ENCODE measurements at places on chromosomes 12 and 14. TPM values are rescaled to one million over a fixed set of nuclear protein-coding genes. Genes with fewer than 3 reads are reported as not detected.

The ZFYVE26 gene
- 15.5 TPM for total RNA-seq

The RIMKLB gene
- total RNA-seq, result 9.7 TPM

The RHEBL1 gene
- 0.32 TPM for total RNA-seq

The CNOT2 gene
- 36.9 TPM for total RNA-seq

- DNase-seq, result peak; percentile 79
Measured at GRCh38 chr12:112116232-112117060, 7.9 kb upstream of the NAA25 start.

GRCh38 chr14:26820138-26820537 is 222.3 kb upstream of the NOVA1 start:
- DNase-seq, result no peak

DNA sequence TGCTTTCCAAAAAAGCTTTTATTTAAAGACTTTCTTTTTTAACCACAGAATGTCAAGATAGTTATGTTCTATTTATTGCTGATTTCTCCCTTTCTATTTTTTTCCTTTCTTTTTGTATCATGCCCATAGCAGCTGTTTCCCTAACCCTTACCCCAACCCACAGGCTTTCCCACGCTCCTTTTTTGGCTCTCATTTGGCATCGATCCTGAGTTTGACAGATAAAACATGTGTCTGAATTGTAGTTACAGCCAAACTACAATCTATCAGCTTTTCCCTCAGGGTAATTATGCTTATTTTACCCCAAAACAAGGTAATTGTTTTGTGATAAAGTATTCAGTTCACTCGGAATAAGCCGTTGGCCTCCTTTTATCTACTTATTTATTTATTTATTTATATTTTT is 46.7 kb downstream of the PDE3A start:
- DNase-seq, result no peak

- DNase-seq, result peak; percentile 89
Measured at GRCh38 chr12:51424662-51425539, at the start of gene SLC4A8. SLC4A8 (plus strand) TSS chr12:51424831; CDS start chr12:51424988, 157 bp downstream.

DNA sequence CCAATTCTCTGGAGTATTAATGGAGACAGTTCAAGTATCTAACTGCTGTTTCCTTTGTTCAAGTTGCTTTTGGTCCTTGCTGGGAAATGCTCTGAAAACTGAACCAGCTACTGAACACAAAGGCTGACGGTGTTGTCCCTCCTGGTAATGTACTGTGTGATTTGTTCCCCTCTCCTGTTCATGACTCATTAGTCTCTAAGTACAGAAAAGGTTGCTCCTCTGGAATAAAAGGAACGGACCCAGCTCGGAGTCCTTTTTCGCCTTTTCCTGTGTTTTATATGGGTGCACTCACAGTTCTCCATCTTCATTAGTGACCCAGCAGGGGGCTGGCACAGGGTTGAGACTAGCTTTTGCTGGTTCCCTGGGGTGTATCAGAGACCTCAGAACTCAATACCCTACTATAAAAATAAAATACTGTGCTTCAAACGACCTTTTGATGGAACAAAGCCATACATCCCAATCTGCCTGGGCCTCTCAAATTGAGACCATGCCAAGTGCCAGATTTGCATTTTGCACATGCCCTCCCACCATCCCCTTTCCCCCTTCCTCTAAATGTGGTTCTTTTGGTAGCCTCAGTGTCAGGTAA is 269.7 kb downstream of the RAD51B start:
- DNase-seq, result no peak

- no peak for DNase-seq
Measured at GRCh38 chr12:88371416-88372183, 208.7 kb downstream of the KITLG start.

DNA sequence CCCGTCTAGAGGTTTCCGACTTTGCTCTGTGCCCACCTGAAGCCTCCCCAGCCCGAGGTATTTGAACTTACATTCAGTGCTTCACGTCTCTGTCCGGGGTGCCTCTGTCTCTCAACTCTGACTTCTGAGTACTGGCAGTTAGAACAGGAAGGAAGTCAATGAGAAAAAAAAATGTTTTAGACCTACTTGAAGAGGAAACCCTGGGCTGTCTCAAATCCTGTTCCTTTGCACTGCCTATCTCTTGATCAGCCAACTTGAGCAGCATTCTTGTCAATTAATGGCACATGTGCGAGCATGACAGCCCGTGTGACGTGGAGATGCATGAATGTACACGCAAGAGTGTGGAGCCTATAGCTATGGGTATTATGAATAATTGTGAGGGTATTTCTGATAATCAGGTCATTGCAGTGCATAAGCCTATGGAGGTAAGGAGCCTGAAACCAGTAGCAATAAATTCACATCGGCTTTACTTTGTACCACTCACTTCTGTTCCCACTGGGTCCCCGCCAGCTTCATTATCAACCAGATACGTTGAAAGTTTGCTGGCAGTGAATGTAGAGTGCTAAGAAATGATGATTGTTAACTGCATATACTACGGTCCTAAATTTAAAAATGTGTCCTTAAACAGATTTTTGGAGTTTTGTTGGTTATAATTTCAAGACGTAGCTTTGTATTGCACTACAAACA is at the start of gene ARHGDIB:
TSS of gene ARHGDIB (minus strand) at position 136 of the 687 bp plus-strand sequence. CDS start 10,889 bp downstream, outside the sequence.
- DNase-seq, result peak; percentile 47

DNA sequence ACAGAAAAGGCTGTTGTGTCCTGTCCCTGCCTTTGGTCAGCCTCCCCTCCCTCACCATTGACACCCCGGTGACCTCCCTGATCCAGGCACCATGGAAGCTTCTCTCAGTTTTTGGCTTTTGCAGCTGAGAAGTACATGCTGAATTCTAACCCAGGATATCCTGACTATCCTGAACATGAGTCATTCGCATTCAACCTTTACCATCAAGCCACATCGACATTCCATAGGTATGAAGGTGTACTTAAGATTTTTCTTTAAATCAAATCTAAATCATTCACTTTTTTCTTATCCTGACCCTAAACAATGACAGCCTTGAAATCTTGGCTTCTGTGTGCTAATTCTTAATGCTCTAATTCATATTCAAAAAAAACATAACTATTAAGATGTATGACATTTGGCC is 8.7 kb upstream of the KRT78 start:
- no peak for DNase-seq

- no peak for DNase-seq
Measured at GRCh38 chr14:104196461-104197140, 58.2 kb downstream of the KIF26A start.

- DNase-seq, result no peak
Measured at GRCh38 chr14:40309124-40309523, 876.9 kb upstream of the FBXO33 start.

- DNase-seq, result no peak
Measured at GRCh38 chr14:62665286-62665685, 380.0 kb downstream of the KCNH5 start.

Data from left ventricle myocardium superior (tissue), 1 donor.